ENCODE measurements at places on chromosomes 2 and 18.
A peak's percentile ranks its signal among the peaks of the same experiment; 100 is the strongest.

GRCh38 chr18:23563377-23564043 is 22.8 kb downstream of the NPC1 start:
- peak; percentile 25 for DNase-seq

DNA sequence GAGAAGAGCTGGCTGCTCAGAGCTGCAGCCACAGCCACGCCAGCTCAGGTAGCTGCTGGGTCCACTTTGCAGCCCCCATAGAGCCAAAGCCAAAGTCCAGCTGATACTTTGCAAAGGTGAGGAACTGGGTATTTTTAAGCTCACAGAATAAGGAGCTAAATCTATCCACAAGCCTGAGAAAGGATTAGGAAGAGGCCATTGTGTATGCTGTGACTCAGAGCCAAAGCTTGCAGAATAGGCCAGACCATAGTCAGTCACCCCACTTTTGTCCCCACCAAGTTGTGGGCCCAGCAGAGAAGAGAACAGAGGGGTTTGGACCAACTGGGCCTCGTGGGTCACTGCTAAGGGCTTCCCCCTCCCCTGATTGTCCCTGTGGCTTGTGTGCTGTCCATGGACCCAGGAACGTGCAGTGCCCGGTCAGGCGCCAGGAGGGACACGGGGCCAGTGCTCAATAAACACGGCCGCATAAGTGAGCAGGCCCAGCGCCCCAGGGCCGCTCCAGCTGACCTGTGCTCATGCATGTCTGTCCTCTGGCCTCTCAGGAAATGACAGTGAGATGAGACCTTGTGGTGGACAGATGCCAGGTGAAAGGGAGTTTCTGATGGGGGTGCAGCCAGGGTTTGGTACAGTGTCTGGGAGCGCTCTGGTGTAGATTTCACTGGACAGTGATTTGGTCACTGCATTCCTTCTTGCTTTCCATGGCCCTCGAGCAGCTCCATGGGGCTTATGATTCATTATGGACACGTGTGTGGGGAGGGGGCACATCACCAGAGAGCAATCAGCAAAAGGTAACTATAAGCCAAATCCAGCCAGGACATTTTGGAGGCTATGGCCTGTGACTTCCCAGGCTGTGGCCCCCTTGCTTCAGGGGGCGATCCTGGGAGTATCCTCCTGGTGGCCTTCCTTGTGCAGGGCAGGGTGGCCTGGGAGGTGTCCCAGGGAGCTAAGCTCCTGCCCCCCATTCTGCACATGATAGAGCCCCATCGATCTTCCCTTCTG is 31.3 kb downstream of the MAL start:
- no peak for DNase-seq

DNA sequence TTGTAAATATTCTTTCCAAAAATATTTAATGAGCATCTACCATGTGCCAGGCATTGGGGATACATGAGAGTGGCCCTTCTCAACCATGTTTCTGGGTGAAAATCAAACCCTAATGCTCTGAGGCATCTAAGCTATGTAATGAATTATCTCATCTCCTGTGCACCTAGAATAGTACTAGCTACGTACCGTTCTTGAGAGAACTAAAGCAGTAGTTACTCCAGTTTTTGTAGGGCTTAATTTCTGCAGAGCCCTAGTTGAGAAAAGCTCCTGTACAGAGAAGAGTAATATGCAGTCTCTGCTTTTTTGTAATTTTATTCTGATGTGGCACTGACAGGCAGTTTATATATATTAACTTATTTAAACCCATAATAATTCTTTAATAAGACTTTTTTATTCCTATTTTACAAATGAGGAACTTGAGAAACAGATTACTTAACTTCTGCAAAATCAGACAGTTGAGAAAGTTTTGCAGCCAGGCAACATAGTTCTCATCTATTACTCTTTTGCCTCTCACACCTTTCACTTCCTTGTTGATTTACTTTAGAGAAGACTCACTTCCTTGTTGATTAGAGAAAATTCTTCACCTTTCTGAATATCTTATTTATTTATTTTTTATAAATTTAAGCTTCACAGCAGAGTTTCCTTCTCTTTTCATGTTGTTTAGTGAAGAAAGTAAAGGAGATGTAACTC is 3.1 kb downstream of the SPOPL start:
- no peak for DNase-seq

GRCh38 chr18:48542513-48543181 is 3.8 kb downstream of the CTIF start:
- no peak for DNase-seq

DNA sequence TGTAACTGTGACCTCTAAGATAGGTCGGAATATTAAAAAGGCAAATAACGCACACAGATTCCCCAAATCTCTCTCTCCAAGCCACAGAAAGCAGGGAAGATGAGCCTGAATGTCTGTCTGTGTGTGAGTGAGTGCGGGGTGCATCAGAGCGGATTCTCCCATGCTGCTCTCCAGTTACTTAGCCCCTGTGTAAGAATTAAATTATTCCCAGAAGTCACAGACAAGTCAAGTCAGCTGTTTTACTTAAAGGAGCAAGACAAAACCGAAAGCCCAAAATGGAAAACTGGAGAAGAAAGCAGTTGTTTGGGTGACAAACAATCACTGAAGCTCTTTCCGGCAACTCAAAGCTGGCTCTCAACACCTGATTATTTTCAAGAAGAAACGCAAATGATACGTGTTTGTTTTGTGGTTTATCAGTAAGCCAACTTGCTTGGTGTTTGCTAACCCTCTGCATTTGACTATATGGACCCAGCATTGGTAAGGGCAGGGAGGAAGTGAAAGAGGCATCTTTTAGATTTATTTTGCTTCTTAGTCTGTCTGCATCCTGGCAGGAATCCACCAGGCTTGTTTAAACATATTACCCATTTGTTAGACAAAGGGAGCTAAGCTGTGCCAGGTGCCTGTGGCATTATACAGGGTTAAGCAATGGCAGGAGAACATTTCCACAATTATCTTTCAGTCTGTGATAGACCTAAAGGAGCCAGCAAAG is 121.5 kb upstream of the CREB1 start:
- no peak for DNase-seq

GRCh38 chr2:218317835-218318234 is 25.5 kb upstream of the TMBIM1 start:
- DNase-seq = no peak

GRCh38 chr2:162492225-162492624 is 148.3 kb downstream of the GCA start:
- DNase-seq = no peak

DNA sequence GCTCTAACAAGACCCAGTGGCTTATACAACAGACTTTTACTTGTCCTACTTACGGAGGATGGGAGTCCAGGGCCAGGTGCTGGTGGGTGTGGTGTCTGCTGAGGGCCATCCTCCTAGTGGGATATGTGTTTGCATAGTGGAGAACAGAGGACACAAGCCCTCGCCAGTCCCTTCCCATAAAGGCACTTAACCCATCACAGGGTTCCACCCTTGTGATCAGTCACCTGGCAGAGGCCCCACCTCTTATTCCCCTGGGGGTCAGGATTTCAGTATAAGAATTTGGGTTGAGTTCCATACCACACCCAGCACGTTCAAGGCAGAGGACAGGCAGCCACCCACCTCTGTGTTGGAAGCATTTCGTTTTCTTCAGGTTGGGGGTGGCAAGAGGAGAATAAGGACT is 259.0 kb downstream of the AGAP1 start:
- no peak for DNase-seq

GRCh38 chr2:26574066-26574899 is 66.9 kb downstream of the CIB4 start:
- DNase-seq = no peak

- DNase-seq = no peak
Measured at GRCh38 chr18:9890196-9890595, 4.4 kb downstream of the TXNDC2 start.

- DNase-seq = no peak
Measured at GRCh38 chr2:43887176-43887575, 48.4 kb downstream of the ABCG8 start.

- DNase-seq = no peak
Measured at GRCh38 chr2:168526641-168527040, 70.6 kb downstream of the CERS6 start.

DNA sequence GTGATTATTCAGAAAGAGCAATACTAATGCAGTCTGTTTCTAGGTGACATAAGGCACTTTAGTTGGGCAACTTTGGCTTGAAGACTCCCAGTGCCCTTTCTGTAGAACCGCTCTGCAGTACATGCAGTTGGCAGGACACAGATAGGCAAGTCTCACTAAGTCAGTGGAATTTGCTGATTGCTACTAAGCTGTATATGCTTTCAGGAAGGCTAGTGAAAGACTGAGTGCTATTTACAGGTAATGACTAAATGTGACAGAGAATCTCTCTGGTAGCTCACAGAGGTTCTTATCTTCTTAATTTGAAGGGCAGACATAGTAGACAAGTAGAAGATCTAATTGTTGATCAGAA is 243.0 kb downstream of the WDPCP start:
- DNase-seq = no peak

DNA sequence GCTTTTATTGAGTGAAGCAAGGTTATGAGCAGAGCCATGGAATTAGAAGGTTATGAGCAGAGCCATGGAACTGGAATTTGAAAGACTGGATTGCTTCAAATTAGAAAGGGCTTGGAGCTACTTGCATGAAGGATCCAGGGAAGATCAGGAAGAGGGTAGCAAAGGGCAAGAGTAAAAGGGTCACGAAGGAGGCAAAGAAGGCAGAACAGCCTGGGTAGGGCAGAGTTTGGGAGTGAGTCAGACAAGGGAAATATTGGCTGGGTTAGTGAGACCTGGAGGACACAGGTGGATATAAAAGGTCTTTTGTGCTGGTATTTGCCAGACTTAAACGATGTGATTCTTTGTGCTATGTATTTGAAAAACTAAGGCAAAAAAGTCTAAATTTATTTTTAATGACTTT is 65.0 kb downstream of the SEMA4F start:
- DNase-seq = no peak

DNA sequence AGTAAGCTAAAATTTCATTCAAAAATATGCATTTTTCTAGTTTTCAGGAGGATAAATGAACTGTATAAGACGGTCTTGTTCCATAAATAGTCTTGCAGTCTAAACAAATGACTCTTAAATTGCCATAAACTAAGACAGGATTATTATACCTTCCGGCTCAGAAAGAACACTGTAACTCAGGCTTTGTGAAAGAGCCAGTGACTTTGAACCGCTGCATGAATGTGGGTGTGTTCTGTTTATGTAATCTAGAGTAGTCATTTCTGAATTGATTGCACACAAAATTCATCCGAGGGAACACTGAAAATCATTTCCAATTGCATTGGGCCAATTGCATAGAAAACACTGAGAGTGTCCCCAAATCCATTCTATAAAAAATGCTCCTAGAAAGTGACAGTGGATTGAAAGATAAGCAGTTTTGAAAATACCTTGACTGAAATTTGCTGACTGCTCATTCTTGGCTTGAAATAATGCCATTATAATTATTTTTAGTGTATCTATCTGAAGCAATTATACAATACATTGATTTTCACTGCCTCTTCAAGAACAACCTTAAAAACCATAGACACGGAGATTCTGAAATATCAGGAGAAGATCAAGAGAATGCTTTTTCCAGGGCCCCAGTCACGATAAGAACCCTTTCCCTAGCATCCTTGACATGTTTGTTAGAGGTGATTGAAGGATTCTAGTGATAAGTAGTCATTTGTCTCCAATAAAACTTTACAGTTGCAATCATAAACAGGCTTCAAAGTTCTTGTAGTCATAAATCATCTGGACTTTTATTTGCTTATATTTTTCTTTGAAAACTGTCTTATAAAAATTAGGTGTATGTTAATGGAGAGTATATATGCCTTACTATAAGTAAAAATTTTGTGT is 55.4 kb downstream of the CNTNAP5 start:
- no peak for DNase-seq

GRCh38 chr18:10240973-10241372 is 213.5 kb upstream of the APCDD1 start:
- no peak for DNase-seq

DNA sequence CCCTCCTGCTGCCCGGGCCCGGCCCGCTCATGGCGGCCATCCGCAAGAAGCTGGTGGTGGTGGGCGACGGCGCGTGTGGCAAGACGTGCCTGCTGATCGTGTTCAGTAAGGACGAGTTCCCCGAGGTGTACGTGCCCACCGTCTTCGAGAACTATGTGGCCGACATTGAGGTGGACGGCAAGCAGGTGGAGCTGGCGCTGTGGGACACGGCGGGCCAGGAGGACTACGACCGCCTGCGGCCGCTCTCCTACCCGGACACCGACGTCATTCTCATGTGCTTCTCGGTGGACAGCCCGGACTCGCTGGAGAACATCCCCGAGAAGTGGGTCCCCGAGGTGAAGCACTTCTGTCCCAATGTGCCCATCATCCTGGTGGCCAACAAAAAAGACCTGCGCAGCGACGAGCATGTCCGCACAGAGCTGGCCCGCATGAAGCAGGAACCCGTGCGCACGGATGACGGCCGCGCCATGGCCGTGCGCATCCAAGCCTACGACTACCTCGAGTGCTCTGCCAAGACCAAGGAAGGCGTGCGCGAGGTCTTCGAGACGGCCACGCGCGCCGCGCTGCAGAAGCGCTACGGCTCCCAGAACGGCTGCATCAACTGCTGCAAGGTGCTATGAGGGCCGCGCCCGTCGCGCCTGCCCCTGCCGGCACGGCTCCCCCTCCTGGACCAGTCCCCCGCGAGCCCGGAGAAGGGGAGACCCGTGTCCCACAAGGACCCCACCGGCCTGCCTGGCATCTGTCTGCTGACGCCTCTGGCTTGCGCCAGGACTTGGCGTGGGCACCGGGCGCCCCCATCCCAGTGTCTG is 767 bp downstream of the RHOB start:
- peak; percentile 35 for DNase-seq

DNA sequence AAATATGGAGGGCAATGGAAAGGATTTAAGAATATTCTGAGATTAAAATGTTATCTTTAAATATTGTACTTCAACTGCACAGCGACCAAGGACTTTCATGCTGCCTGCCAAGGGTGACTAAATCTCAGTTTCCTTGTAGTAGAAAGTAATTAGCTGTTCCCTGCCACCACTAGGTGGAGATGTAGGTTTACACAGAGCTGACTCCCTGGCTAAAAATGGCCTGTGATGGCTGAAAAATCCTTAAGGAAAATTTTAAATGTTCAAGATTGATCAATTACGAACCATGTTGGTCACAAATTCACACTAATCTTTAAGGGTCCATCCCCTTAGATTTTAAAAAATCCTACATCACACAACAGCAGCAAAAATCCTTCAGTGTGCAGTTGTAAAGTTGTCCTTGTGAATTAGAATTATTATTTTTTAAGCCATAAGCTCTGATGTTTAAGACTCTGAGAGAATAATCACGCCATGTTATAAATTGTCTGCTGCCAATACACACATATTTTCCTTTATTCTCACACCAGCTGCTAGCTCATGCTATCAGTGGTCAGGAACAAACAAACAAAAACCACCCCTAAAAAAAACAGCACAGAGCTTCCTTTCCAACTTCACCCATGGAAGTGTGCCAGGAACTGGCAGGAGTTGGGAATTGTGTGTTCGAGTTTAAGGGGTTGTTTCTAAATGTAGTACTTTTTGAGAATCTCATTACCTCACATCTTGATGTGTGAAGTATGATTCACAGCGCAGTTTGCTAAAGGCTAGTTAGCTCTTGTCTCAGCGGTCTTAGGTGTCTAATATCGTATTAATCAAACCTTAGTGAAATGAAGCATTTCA is 399.8 kb downstream of the TMEM182 start:
- DNase-seq = no peak

- DNase-seq = no peak
Measured at GRCh38 chr2:228949831-228950230, 321.3 kb downstream of the PID1 start.
